Fibroblast of skin of right quadriceps (primary cell): ENCODE measurements at places on chromosomes 4 and X.

GRCh38 chrX:124242131-124242530, 90.3 kb upstream of the TEX13D start:
- peak; percentile 39 for DNase-seq

- DNase-seq = peak; percentile 70
Measured at GRCh38 chr4:6343939-6344408, 74.3 kb downstream of the WFS1 start.

- DNase-seq = peak; percentile 81
Measured at GRCh38 chr4:150236626-150237025, 158.4 kb downstream of the DCLK2 start.

DNA sequence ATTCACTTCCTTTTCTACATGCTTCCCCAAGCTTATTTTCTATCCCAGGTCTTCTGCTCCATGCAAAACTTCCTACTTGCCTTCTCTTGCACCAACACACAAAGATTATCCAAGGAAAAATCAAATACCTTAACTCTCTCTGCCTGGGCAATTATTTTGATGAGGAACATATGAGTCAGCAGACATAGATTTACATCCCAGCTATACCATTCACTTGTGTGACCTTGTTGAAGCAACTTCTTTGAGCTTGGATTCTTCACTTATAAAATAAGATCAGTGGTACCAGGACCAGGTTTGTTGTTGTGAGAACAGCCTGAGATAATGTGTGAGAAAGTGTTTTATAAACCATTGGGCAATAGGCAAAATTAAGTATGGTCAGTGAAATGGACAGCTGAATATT, 39.1 kb upstream of the TMEM192 start:
- DNase-seq = peak; percentile 40

DNA sequence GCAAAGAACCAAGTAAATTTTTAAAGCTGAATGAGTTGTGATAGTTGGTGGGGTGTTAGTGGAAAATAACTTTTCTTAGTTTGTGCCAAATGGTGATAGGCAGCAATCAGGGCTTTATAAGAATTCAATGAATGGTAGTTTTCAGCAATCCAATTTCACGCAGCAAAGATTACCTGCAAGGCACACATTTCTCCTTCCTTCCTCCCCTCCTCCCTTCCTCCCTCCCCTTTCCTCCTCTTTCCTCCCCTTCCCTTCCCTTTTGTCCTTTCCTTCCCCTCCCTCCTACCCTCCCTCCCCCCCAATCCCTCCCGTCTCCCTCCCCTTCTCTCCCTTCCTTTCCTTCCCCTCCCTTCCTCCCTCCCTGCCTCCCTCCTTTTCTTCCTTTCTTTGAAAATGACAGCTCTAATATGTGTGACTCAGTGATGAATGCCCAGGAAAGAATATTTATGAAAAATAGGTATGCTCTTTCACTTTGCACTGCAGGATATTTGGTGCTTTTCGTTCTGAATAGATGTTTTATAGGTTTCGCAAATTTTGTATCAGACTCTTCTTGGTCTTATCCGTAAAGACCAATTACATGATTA, 168.1 kb downstream of the BMPR1B start:
- DNase-seq = no peak

- DNase-seq = no peak
Measured at GRCh38 chr4:89243733-89244252, 63.8 kb downstream of the GPRIN3 start.

- no peak for DNase-seq
Measured at GRCh38 chr4:40731792-40732245, 17.9 kb upstream of the NSUN7 start.

GRCh38 chrX:23857363-23857762, 50.4 kb downstream of the APOO start:
- DNase-seq = no peak

DNA sequence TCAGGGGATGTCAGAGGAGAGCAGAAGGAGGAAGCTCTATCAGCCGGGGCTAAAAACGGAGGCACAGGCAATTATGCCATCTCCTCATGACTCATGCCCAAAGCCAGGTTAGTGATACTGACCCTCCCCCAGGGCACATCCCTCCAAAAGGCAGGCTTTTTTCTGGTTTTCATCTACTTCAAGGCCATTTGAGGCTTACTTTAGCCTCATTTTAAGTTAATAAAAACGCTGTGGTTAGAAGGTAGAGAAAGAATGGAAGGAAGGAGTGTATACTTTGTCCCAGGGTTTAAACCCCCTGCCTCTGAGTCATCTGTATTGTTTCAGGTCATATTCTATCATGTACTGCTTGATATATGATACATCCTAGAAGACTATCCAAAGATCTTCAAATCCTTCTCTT, 89.7 kb upstream of the NDP start:
- DNase-seq = peak; percentile 0
